ENCODE measurements at places on chromosomes 16 and 17.

DNA sequence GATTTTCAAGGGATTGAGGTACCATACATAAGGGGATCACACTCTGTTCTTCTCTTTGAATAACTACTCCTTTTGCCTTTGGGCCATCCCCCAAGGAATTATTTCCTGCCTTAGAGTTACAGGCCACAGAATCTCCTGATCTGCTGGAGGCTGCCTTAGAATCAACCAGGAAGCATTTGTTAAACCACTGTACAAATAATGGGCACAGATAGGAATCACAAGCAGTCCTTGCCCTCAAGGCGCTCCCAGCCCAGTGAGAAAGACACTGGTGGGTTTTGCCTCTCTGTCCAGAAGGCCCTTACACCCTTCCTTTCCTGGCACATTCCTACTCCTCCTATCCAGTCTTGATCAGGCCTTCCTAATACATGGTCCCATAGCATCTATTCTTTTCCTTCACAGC lies 45.9 kb downstream of the MRTFB start:
- DNase-seq = no peak

DNA sequence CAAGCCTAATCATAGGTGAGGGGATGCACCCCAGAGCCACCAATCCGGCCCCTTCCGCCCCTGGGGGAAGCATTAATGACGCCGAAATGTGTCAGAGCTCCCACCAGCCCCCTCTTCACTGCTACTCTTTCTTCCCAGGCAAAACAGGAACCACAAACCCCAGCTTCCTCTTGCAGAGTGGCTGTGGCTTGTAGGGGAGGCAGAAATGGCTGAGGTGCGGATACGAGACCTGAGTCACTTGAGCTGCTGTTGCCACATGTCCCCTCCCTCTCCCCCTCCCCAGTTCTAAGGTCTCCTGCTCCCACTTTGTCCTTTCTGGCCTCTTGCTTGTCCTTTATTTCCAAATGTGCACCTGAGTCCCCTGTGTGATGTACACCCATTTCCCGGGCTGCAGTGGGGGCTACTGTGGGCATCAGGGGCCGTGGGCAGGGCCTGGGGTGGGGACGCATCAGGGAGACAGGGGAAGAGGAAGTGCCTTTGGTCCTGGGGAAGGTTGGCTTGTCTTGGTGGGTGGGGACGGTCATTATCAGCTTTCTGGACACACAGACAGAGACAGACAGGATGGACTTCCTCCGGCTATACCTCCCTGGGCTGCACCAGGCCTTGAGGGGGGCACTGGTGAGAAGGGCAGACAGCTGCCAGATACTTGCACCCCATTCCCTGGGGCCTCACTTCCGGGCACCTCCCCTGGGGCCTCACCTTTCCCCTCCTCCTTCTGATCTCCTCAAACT lies at the start of gene APOBR:
Gene APOBR, plus strand, starts transcription at position 523 of the 731 bp plus-strand sequence. Its CDS starts 39 bp downstream, at position 562.
- DNase-seq = peak; percentile 75

- DNase-seq = peak; percentile 31
Observed at GRCh38 chr17:40540448-40540847, 24.8 kb downstream of the CCR7 start.

- DNase-seq = no peak
Observed at GRCh38 chr16:11707679-11708197, 34.9 kb downstream of the TXNDC11 start.

DNA sequence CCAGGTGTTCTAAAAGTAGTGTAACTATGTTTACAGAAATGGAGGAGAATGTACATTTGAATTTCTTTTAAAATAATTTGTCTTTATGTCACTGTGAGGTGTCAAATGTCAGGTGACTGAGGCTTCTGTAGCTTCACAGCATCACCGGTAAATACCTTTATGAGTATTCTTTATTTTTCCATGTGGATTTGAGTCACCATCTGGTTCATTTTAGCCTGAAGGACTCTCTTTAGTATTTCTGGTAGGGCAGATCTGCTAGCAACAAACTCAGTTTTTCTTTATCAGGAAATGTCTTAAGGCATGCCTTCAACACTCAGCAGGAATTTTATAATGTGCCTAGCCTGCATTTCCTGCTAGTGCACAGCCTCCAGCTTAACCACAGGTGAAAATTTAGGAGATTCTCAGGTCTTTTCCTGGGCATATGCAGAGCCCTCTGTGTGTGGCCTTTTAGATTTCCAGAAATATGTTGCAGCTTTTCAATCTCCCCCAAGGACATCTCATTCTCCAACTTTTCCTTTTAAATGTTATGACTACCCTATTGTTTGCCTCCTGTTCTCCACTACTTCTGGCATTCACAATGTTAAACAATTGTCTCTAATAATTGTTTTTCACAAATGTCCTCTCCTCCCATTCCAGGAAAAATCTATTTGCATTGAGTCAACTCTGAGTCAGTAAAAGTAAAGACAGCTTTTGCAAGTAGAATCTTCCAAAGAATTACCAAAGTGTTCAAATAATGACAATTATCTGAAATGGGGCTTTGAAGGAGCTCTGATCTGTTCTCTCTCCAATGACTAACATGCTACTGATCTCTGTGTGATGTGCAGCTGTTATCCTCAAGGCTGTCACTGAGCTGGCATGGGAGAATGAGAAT lies 239.4 kb upstream of the CPHXL start:
- DNase-seq = no peak

GRCh38 chr16:72664056-72664508 lies 383.8 kb downstream of the ZFHX3 start:
- no peak for DNase-seq

GRCh38 chr16:89701425-89702406 lies at the start of gene SPATA2L:
TSS of gene SPATA2L (minus strand) at chr16:89701705. CDS start at chr16:89701232, 473 bp downstream.
- peak; percentile 96 for DNase-seq

- no peak for DNase-seq
Observed at GRCh38 chr17:62750631-62751051, 57.5 kb downstream of the MARCHF10 start.

DNA sequence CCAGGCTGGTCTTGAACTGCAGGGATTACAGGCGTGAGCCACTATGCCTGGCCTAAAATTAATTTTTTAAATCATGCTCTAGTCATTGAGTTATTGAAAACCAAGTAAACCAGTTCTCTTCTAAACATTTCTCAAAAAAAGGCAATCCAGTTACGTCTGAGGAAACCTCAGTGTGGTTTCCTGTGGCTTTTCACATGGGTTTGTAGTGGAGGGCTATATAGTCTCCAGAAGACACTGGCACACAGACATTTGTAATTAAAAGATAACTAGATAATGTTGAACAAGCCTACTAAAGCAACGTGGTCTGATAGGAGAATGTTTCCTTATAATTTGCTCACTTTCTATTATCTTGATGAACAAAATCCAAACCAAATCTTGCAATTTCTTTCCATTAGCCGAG lies 5.2 kb upstream of the TOB1 start:
- no peak for DNase-seq

DNA sequence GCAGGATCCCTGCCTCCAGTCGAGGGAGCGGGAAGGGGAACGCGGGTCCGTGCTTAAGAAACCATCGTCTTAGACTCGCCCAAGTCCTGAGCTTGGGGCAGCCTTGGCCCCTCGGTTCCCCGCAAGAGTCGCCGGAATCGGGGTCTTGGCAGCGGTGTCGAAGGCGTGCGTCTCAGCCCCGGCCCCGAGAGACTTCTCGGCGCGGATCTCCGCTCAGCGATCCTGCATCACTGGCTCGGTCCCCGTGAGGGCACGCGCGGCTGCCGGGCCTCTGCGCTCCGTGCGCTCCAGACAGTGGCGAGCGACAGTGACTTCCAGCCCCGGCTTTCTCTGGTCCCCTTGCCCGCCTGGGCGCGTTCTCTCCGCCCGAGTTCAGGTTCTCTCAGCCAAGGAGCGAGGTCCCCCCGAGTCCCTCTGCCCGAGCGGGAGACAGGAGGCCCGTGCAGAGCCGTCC lies 380 bp downstream of the HS3ST3A1 start:
- no peak for DNase-seq

DNA sequence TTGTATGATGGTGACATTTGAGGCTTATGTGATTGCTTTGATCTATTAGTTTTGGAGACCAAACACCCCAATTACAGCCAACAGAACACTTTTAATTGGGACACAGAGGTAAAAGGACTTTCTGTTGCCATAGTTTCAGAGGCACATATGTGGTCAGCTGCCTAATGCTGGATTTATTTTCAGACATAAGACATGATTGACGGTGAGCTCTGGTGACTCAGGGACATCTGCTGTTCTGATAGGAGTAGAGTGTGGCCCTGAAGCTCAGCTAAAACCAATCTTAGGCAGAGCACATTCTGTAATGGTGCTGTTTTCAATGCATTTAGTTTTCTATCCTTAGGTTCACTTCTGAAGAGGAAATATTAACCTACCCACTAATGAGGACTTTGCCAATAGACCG lies 247.1 kb downstream of the UTP18 start:
- DNase-seq = no peak

DNA sequence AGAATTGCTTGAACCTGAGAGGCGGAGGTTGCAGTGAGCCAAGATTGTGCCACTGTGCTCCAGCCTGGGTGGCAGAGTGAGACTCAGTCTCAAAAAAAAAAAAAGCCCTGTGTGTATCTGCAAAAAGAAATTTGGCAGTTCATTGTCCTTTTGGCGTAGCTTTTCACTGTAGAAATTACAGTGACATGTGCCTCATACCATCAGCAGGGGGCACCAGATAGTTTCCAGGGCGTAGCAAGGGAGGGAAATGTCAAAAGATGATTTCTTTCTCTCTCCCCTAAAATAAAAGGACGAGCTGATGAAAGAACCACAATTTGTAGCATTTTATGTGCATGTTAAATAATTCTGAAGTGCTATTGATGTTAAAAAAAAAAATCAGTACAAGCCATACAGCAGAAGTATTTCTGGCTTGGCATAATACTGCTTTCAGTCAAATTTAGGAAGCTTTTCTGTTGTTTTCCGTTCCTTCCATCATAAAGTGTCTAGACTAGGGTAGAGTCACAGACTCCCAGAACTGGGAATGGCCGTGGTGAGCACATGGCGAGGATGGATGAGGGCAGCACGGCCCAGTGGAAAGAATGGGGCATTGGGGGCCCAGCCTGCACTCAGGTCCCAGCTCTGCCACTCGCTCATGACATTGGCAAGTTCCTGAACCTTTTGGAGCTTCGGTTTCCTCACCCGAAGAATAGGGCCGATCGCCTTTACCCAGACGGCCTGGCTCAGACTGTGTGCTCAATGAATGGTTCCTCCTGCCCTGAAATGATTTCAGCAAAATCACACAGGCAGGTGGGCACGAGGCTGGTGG lies 59.8 kb upstream of the RPH3AL start:
- peak; percentile 43 for DNase-seq

DNA sequence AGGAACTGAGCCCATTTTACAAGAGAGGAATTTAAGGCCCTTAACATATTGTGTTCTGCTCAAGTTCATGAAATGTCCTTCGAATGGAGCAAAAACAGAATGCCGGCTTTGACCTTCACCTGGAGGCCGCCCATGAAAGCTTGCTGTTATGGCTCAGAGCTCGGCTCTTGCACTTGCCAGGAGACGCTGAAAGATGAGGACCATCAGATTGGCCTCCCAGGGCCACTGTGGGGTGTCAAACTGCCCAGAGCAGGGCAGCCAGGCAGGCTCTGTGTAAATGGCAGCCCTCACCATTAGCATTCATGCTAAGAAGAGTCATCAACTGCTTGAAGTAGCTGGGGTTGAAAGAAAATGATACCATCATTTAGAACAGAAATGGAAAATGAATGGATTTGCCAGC lies 39.3 kb downstream of the IL21R start:
- no peak for DNase-seq

- peak; percentile 65 for DNase-seq
Observed at GRCh38 chr16:30458561-30459394, 13.1 kb upstream of the SEPHS2 start.

DNA sequence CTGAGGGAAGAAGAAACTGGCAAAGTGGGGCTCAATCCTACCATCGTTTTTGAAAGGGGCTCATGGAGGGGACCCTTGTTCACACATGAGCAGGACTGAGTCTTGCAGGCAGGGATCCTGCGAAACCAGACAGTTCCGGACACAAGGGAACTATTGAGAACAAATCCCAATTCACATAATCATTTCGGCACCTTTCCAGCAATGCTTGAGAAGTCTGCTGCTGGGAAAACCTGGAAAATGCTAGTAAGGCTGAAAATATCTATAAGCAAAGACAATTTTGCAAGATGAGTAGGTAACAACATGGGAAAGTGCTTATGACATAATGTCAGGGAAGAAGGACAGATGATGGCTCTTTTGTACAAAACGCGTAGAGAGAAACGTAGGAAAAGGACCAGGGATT lies 52.1 kb upstream of the BPTF start:
- DNase-seq = no peak

GRCh38 chr17:65058593-65058992 lies 2.1 kb upstream of the GNA13 start:
- DNase-seq = no peak

DNA sequence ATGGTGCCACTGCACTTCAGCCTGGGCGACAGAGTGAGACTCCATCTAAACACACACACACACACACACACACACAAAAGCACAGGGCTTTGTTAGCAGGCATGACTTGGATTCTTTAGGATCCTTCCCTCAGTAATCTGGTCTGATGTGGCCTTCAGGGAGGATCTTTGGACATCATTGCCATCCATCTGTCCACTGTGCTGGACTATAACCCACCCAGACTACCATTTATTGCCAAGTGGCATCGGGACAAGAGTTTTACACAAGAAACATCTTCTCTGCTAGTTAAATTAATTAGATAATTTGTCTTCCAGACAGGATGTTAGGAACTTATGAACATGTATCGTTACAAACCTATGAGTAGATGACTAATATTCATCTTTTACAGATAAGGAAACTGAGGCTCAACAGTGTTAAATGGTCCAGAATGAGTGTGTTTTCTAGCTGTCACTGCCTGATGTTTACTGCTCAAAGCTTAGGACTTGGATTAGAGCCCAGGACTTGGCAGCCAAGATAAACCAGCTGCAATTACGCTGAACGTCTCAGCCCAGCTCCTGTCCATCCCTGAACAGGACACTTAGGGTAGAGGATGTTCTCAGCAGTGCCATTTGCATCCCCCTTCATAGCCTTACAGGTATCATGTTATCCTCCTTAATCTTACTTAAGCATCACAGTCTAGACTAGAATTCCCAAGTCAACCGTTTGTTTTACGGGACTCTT lies 285.8 kb downstream of the WWOX start:
- DNase-seq = no peak

DNA sequence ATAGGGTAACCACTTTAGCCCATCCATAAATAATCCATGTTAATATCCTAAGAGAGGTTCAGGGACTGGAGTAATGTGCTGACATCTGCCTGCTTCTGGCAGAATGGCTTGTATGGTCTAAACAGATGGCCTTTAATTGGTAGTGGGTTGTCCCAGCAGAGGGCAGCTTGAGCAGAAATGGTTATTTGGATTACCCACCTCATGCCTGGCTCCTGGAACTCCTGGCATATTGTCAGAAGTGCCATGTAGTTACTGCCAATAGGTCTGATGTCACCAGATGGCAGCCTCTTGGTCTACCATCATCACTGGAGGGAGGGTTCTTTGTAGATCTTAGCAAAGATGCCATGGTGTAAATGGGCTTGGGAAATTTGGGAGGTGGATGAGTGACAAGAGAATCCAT lies 157.5 kb upstream of the SOX9 start:
- DNase-seq = no peak

All from activated CD8-positive, alpha-beta memory T cell treated with anti-CD3 and anti-CD28 coated beads for 4 hours (primary cell).